NCI-H226 (cell line): ENCODE measurements at places on chromosomes 13 and 19.
A peak's percentile ranks its signal among the peaks of the same experiment; 100 is the strongest.

GRCh38 chr13:46751811-46752635, 44.9 kb downstream of the ESD start:
- DNase-seq, result peak; percentile 53

DNA sequence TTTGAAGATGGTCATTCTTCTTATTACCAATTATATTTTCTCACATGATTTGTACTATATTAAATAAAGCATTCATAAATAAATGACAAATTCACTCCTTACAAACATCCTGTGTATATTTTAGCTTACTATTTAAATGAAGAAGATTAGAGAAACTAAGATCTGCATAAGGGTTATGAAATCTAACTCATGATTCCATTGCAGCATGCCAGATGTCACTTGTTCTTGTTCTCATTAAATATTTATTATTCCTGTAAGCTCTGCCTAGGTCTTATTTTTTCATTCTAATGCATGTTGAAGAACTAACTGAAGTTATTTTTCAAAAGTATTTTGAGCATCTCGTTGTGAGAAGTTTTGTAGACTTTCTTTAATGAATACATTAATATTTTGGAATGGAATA, 18.3 kb downstream of the NUP58 start:
- DNase-seq, result no peak

DNA sequence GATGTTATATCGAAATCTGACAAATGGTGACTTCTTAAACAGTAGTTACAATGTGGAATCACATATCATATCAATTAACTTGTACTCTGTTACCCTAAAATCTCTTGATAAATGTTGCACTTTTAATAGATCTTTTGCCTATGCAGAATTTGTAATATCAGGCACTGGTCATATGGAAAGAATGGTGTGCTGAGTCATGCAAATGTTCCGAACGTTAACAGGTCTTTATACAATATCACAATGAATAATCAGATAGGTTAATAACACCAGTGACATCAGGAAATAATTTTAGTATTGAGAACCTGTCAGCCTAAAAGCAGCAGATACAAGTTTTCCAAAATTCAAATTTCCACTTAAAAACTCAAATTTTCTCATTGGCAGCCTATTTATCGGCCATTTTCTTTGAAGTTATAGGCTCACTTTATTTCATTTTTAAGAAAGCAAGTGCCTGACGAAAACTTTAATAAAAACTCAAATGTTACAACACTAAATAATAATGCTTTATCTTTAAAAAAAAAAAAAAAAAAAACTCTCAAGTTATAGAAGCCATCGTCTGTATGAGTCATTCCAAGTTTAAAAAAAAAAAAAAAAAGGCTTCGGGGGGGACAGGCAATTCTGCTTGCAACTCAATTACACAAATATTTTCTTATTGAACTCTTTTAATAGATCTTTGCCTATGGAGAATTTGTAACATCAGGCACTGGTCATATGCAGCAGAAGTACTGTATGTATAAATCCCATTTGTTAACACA, 180.9 kb downstream of the DIAPH3 start:
- DNase-seq, result no peak

DNA sequence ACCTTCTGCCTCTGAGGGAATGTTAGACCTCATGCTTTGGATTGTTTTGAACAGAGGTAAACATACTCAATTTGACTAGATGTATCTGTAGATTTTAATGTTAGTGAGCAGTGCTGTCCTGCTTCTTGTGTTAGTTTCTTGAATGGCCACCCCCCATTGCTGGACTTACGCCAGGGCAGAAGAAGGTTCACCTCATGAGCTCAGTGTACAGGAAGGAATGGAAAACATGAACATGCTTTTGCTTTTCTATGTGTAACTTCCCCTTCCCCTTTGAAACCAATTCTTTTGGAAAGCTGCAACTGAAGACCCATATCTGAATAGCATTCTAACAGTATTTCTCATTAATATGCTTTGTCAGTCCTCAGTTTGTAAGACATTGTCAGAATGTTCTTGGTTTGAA, 32.3 kb downstream of the WASF3 start:
- DNase-seq, result no peak

DNA sequence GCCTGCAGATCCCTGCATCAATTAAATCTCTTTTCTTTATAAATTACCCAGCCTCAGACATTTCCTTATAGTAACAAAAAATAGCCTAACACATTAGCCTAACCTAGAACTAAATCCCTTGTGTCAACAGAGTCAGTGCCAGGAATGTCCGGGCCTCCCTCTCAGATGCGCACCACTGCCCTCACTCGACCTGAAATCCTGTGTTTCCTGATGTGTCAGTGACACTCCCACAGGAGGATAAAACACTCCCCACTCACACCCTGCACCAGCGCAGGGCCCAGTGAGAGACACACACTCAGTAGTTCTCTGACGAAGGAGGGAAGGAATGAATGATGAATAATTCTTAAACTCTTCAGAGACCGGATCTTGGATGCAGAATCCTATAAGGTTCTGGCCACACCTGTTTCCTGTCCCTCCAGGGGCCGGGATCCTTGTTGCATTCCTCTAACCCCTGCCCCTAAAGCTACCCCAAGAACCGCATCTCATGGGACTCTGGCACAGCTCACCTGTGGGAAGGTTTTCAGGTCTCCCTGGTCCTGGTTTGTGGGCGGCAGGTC, 3.1 kb downstream of the CEACAM3 start:
- peak; percentile 52 for DNase-seq

- DNase-seq, result no peak
Observed at GRCh38 chr19:16232568-16232967, 34.9 kb downstream of the AP1M1 start.

GRCh38 chr13:110528911-110529310, 32.6 kb downstream of the RAB20 start:
- DNase-seq, result no peak

DNA sequence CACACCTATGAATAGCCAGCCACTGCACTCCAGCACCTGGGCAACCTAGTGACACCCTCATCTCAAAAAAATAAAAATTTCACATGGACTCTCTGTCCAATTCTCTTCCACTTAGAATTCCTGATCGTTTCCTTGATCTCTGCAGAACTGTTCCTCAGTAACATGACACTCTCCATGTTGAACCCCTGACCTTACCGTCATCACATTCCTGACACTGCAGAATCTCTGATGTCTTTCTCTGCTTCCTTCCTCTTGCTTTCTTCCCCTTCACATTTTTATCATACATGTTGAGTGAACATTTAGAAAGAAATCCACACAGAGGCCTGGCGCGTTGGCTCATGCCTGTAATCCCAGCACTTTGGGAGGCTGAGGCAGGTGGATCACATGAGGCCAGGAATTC, 15.0 kb downstream of the ZNF114 start:
- no peak for DNase-seq

- DNase-seq, result no peak
Observed at GRCh38 chr19:48934837-48935236, 1.3 kb downstream of the DHDH start.

DNA sequence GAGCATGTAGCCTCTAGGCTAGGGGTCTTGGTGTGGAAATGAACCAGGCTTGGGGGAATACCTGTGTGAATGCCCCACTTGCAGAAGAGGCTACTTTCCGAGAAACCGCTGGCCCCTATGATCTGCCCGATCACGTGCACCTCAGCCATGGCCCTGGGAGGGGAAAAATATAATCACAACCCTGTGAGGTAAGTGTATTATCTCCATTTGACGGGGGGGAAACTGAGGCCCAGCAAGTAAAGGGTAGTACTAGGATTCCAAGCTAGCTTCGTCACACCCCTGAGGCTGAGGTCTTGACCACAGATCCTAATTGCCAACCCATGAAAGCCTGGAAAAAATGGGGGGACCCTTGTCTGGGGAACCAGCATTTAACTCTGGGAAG, 587 bp downstream of the B9D2 start:
- no peak for DNase-seq

DNA sequence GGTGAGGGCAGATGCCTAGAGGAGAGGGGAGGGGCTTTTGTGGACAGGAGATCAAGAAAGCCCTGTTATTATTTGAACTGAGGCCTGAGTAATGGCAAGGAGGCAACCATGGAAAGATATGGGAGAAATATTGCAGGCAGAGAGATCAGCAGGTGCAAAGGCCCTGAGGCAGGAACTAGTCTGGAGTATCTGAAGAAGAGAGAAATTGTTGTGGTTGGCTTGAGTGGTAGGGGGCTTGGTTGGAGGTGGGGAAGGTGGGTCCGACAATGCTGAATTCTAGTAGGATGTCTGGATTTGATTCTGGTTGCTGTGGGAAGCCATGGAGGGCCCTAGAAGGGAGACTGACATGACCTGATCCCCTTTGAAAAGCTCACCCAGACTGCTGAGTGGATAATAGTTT, 2.4 kb upstream of the URI1 start:
- no peak for DNase-seq

DNA sequence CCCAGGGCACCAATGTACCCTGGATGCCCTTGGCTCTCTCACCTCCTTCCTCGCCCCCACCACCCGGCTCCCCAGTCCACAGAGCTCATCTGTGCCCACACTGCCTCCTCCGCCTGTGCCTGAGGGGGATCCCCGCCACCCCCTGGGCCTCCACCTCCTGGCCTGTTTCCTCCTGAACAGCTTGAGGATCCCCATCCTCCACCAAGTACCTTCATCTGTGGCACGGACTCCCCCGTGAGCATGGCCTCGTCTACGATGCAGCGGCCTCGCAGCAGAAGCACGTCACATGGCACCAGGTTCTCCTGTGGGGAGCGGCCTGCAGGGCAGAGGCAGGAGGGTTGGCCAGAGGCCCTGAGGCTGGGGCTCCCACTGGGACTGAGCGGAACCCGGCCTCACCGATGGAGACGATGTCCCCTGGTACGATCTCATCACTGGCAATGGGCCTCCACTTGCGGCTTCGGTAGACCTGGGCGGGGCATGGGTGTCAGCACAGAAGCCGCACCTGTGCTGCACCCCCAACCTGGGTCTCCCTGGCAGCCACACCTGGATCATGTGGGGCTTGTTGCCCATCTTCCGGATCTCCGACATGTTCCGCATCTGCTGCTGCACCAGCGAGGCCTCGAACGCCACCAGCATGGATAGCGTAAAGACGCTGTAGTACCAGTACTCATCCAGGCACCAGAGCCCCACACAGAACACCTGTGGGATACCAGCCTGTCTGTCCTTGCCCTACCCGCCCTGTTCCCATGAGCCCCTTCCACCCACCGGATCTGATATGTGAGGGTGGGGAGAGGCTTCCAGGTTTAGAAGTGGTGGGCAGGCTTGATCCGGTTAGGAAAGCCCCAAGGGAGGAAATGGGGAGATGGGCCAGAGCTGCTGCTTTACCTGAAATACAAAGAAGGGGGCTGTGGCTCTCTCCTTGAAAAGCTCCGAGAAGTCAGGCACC, 6.8 kb downstream of the ATP13A1 start:
- no peak for DNase-seq

DNA sequence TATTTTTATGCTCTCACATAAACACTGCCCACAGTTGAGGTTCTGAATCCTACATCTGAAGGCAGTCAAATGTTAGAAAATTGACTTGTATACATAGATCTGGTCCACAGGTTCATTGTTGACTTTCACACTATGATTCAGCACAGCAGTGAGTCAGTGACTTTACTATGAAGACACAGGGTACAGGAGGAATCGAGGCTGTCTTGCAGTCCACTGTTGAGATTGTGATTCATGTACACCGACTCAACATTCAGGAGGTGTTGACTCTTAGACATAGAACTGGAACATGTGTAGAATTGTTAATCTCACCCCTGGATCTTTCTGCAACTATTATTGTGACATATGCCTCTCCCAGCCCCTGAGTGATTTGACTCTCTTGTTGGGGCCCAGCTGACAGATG, 74.3 kb upstream of the ZNF43 start:
- no peak for DNase-seq

DNA sequence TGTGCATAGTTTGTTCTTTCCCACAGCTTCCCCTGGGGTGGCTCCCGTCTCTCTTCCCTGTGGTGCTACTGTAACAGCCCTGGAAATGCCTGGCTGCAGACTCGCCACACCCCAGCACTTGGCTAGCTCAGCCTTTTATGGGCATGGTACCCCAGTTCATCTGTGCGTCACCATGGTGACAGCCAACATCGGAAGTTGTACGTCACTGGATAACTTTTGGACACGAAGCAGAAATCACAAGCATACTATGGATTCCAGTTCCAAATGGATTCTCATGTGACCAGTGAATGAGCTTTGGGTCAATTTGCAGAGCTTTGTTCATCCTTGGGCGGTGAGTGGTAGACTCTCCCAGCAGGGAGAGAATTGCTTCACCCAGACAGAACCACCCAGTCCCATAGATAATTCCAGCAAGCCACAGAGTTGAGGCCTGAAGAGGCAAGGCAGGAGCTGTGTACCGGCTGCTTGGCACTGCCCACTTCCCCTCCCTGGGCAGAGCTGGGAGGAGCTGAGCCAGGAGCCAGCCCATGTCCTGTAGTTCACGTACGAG, 54.4 kb downstream of the COL4A2 start:
- DNase-seq, result no peak

GRCh38 chr19:17159466-17160393, 55.4 kb upstream of the USE1 start:
- no peak for DNase-seq

- peak; percentile 61 for DNase-seq
Observed at GRCh38 chr13:30429721-30430694, 7.7 kb downstream of the UBE2L5 start.

GRCh38 chr13:29548722-29549121, 46.8 kb downstream of the SLC7A1 start:
- no peak for DNase-seq

DNA sequence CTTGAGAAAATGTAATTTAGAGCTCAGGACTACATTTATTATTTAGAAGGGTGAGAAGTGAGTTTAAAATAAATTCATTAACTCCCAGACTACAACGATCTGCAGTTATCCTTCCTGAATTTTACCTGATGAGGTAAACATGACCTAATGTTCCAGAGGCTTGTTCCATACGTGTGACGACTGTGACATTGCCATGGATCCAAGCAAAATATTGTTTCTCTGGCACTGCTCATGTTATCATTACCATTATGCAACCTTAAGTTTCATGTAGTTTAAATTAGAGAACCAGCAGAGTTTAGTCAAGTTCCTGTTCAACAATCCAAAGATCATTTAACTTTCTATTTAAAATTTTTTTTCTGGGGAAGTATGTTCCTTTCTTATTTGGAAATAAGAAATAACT, 279.6 kb downstream of the KLF5 start:
- DNase-seq, result no peak

GRCh38 chr13:93001866-93002461, 224.6 kb upstream of the GPC6 start:
- no peak for DNase-seq

DNA sequence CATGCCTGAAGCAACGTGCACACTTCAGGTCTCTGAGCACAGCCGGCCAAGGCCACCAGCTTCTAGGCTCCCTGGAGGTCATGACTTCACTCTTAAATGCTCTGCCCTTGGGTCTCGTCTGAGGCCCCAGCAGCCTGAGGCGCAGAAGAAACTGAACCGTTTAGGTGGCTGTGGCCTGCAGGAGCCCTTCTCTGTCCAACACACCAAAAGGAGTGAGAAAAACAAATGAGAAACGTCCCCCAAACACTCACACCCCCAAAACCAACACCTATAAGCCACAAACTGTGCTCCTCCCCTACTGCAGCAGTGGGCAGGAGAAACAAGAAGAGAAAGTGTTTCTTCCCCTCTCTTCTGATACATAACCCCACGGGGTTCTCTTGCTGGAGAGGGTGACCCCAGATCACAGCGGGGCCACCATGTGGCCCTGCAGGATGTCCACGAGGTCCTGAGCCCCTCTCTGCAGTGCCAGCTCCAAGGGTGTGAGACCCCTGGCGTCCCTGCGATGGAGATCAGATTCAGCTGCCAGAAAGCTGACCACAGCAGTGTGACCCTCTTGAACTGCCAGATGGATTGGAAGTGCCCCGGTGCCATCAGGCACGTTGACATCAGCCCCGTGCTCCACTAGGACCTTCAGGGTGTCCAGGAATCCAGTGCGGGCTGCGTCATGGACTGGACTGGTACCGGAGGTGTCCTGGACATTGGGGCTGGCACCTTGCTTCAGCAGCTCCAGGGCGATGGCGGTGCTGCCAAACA, 1.0 kb upstream of the KRI1 start:
- DNase-seq, result no peak
